Activated gamma-delta T cell treated with Interleukin-2 at 50 U/mL for 16 hours (primary cell): ENCODE measurements at places on chromosomes 6 and 20.

- no peak for DNase-seq
Measured at GRCh38 chr20:20293691-20294385, 74.1 kb upstream of the INSM1 start.

- DNase-seq: no peak
Measured at GRCh38 chr6:90669420-90669819, 82.5 kb upstream of the MAP3K7 start.

GRCh38 chr20:22918286-22918983, 116.7 kb upstream of the SSTR4 start:
- DNase-seq: no peak

DNA sequence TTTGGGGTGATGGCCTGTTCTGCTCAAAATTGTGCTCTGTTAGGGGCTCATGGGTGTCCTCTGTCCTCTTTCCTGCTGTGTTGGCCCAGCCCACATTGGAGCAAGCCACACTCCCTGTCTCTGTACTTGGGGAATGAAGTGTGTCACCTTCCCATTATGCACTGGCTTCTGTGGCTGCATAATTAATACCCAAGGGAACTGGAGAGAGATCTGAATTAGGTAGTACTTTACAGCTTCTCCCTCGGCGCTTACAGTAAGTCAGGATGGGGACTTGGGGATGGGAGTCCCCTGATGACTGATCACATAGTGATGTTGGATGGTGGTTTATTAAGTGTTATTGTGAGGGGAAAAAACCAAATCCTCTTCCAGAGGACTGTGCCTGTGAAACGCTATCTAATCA, 116.6 kb downstream of the FOXO3 start:
- DNase-seq: no peak

DNA sequence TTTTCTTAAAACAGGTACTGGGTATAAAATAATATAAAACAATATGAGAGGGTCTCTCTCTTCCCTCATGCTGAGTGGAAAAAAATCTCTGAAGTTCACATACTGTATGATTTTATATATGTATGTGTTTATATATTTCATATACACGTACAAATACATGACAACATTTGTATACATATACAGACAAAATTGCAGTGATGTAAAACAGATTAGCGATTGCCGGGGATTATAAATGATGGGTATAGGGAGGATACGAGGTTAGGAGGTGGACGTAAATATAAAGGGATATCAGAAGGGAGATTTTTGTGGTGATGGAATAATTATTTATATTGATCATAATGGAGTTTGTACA, 194.8 kb upstream of the PRSS16 start:
- no peak for DNase-seq

- DNase-seq: no peak
Measured at GRCh38 chr20:35013421-35014411, 58.0 kb downstream of the MYH7B start.

GRCh38 chr20:49786668-49787370, 25.8 kb upstream of the SLC9A8 start:
- DNase-seq: no peak

DNA sequence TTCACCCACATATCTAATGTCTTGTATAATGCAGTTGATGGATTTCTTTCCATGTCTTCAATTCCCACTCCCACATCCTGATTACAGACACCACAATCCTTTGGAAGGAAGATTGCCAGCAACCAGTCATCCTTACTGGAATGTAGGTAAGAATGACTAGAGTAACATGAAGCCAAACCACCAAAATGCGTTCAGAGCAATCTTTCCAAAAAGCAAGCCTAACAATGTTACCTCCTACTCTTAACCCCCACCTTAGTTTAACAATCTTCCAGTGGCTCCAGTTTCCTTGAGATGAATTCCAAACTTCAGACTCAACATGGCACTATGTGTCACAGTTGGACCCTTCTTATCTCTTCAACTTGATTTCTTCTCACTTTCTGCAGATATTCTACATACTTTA, 685.6 kb downstream of the DOK5 start:
- DNase-seq: no peak

- peak; percentile 44 for DNase-seq
Measured at GRCh38 chr20:2751878-2752566, 48.4 kb downstream of the CPXM1 start.

- no peak for DNase-seq
Measured at GRCh38 chr20:47711046-47711752, 74.1 kb downstream of the SULF2 start.

- no peak for DNase-seq
Measured at GRCh38 chr6:2826131-2826530, 15.5 kb downstream of the SERPINB1 start.

- no peak for DNase-seq
Measured at GRCh38 chr20:64071341-64072332, 7.7 kb downstream of the RGS19 start.

GRCh38 chr20:58048096-58048702, 180.3 kb downstream of the ANKRD60 start:
- no peak for DNase-seq

DNA sequence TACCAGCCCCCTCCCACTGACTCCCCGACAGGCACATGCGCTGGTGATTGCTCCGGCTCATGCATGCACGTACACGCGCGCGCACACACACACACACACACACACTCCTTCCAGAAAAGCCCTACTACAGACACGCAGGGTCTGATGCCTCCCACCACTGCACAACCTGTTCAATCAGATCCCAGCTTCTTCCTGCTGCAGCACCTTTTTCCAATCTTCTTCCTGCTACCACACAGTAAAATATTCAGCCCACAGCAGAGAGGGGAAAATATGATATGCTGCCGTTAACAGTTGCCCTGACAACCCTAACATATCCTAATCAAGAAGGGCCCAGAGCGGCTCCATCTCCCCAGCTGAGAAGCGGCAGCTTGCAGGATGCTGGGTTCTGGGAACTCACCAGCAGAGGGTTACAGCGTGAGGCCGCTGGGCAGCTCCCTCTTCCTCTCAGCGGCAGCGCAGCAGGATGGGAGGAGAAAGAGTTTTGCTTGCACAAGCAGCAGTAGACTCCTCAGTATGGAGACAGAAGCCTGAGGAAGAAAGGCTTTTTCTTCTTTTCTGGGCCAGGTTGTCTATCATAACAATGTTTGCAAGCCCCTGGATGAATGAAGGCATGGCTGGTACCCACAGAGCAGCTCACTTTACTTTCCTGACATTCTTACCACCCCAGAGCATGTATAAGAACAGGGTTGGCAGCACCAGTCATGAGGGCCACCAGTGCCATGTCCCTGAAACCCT, 23.9 kb downstream of the MAP7 start:
- peak; percentile 24 for DNase-seq

DNA sequence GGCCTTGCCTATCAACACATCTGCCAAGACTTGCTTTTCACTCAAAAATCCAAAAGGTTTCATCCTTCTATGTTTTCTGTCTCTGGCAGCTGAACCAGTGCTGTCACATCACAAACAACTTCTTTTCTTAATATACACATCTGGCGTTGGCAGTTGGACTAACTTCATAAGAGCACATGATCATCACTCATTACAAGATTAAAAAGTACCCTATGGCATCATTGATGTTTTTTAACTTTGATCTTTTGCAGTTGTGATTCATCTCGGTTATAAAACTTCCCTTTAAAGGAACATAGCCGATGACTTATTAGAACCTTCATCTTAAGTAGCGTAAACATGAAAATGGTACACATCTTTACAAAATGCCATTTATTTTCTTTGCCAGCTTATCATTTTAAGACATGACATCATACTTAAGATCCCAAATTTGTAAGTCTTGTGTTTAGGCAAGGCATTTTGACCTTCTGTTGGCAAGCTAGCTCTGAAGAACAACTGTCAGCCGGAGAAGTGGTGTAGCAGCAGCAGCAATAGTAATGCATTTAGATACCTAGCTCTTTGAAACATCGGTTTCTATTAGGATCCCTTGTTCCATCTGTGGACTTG, 64.2 kb upstream of the SUPT3H start:
- no peak for DNase-seq

DNA sequence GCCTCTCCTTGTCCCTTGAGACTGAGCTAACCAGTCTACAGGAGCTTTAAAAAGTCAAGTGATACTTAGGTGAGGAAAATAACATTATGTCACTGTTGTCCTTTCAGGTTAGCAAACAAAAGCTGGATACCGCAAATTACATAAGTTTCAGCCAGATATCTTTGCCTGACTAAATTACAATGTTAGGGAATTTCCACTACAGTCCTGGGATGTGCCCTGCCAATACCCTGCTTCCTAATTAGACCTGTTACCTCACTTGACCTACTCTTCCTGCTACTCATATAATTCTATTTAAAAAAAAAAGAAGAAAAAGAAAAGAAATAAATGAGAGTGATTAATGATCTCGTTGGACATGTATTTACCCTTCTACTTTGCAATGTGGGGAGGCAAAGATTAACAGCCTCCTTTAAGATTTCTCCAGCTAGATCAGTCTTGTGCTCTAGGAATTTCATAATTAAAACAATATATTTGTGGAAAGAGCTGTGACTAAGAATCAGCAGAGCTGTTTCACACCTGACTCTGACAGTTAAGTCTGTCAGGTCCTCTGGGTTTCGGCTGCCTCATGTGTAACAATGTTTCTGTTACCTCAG, 318.9 kb downstream of the HDGFL1 start:
- no peak for DNase-seq

- DNase-seq: no peak
Measured at GRCh38 chr20:59581993-59582679, 22.2 kb upstream of the PHACTR3 start.

- DNase-seq: no peak
Measured at GRCh38 chr20:44883214-44883902, 2.1 kb upstream of the YWHAB start.

DNA sequence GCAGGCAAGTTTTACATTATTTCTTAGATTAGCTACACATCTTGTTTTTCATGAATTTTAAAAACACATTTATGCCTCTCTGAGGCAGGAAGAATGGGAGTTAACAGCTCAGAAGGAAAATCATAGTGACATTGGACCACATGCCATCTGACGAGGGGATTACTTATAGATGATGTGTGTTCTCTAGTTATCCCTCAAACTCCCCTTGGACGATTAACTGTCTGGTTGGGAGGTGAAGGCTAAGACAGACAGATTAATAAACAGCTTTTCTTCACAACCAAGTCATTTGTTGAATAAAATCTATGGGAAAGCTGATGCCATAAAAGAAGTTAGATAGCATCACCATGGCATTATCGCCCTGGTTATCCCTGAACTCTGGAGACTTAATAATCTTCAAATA, 80.0 kb upstream of the PREP start:
- no peak for DNase-seq

DNA sequence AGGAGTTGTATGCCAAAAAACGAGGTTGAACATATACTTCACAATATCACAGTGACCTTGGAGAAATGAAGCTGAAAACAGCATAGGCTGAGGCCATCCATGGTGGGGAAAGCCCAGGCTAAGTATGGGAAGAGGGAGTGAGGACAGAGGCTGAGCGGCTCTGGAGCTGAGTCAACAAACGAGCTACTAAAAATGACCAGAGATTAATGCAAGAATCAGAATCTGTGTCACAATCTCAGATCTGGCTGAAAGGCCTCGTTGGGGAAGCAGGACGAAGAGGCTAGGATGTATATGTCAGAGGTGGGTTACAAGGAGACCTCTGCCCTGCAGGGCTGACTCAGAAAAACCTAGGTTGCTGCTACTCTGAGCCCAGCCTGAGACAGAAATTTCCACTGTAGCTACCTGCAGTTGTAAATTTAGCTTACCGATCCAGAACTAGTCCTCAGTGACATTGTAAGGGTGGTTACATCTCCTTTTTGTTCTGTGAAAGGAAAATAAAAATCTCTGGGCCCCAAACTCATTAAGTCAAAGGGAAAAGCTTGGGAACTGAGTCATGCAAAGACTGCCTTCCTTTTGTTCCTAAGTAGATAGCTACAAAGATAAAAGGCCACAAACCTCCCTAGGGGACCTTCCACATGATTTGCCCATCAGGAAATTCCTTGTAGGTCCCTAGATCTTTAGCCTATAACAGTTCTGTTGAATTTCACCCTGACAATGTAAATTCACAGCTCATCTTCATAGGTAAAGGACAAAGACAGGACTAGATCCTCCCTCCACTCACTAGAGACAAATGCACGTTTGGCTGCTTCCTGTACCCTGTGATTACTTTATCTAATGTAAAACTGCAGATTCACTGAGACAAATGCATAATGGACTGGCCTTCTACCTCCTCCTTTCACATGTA, 8.5 kb upstream of the TUBB2A start:
- DNase-seq: no peak

GRCh38 chr20:9129756-9130155, 60.9 kb downstream of the PLCB4 start:
- no peak for DNase-seq

- no peak for DNase-seq
Measured at GRCh38 chr20:35333606-35334005, 41.4 kb upstream of the FAM83C start.

- no peak for DNase-seq
Measured at GRCh38 chr6:155041741-155042279, 46.7 kb downstream of the TIAM2 start.

- DNase-seq: no peak
Measured at GRCh38 chr6:37943436-37944058, 124.0 kb downstream of the ZFAND3 start.

DNA sequence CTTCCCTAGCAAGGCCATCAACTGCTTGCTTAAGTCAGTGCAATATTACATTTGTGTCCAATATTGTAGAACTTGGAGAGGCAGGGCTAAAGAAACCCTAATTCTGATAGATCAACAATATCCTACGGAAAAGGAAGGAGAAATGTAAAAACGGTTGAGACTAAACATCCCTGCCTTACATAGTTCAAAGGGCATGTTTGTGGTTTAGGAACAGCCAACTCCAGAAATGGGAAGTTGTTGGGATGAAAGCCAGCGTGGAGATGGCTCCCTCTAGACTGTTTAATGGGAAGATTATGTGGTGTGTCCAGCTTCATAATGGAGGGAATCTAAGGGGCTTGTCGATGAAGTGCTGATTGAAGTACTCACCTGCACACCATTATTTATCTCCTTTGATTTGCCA, 145.3 kb upstream of the TENT5A start:
- no peak for DNase-seq
